ENCODE measurements at places on chromosomes 3 and 15. TPM values are rescaled to one million over a fixed set of nuclear protein-coding genes. Genes with fewer than 3 reads are reported as not detected.

LRRK1 gene
- 11.2 TPM for total RNA-seq

ABCF3 gene
- total RNA-seq = 51.1 TPM

CORO2B gene
- total RNA-seq = 15.9 TPM

GOLGA6L10 gene
- not detected for total RNA-seq

CYP19A1 gene
- total RNA-seq = 0.18 TPM

KBTBD8 gene
- 2.0 TPM for total RNA-seq

GOLGA6A gene
- not detected for total RNA-seq

AP3B2 gene
- total RNA-seq = not detected

SPTSSB gene
- total RNA-seq = not detected

PDE12 gene
- 14.3 TPM for total RNA-seq

THAP10 gene
- 2.1 TPM for total RNA-seq

COLQ gene
- total RNA-seq = 1.3 TPM

CAMK2N2 gene
- 0.65 TPM for total RNA-seq

CCR8 gene
- total RNA-seq = not detected

EPHA3 gene
- total RNA-seq = 5.2 TPM

HYAL2 gene
- total RNA-seq = 70.0 TPM

GRK7 gene
- total RNA-seq = not detected

CA12 gene
- total RNA-seq = 64.3 TPM

TRPM1 gene
- not detected for total RNA-seq

PPARG gene
- 19.1 TPM for total RNA-seq

ZNF710 gene
- 8.3 TPM for total RNA-seq

ZBTB20 gene
- 9.7 TPM for total RNA-seq

TRIM42 gene
- not detected for total RNA-seq

TMEM44 gene
- total RNA-seq = 42.8 TPM

ZBBX gene
- total RNA-seq = not detected

FRMD5 gene
- 0.81 TPM for total RNA-seq

SATB1 gene
- total RNA-seq = 6.0 TPM

ALS2CL gene
- total RNA-seq = 0.32 TPM

TM6SF1 gene
- 2.3 TPM for total RNA-seq

RTP4 gene
- total RNA-seq = 0.18 TPM
